Astrocyte of the hippocampus (primary cell): ENCODE measurements at places on chromosomes 6 and 20.

DNA sequence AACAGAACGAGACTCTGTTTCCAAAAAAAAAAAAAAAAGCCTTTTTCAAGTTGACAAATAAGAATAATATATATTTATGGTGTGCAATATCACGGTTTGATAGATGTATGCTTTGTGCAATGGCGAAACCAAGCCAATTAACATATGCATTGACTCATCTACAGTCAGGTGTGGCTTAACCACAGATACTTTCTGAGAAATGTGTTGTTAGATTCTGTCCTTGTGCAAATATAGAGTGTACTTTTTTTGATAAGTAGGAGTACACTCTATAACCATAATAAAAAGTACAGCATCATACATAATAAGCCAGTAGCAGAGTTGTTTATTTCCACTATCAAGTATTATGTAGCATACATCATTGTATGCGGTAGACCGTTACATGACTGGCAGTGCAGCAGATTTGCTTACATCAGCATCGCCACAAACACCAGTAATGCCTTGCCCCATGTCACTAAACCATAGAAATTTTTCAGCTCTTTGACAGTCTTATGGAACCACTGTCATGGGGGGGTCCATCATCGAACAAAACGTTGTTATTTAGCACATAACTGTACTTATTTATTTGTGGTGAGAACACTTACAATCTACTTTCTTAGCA is 59.2 kb downstream of the TMEM170B start:
- no peak for DNase-seq

DNA sequence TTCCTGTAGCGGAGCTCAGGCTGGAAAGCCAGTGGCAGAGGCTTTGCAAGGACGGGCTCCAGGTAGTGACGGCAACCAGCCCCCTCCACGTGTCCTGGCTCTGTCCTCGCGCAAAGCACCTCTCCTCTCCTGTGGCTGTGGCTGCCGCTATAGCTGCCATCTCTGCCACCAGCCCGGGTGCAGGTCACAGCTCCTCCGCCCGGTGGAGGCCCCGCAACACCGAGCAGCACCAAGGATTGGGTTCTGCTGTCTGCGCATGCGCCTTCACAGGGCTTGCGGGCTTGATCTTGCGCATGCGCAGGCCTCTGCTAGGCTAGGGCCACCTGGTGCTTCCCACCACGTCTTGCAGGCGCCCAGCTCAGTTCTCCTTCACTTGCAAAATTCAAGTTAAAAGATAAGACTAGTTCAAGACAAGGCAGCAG is 625.4 kb downstream of the QKI start:
- no peak for DNase-seq

GRCh38 chr6:110529907-110530306 is 53.5 kb upstream of the SLC22A16 start:
- no peak for DNase-seq

GRCh38 chr6:12024699-12025434 is 12.8 kb downstream of the HIVEP1 start:
- peak; percentile 58 for DNase-seq

GRCh38 chr6:138559143-138559542 is 59.8 kb upstream of the NHSL1 start:
- no peak for DNase-seq

DNA sequence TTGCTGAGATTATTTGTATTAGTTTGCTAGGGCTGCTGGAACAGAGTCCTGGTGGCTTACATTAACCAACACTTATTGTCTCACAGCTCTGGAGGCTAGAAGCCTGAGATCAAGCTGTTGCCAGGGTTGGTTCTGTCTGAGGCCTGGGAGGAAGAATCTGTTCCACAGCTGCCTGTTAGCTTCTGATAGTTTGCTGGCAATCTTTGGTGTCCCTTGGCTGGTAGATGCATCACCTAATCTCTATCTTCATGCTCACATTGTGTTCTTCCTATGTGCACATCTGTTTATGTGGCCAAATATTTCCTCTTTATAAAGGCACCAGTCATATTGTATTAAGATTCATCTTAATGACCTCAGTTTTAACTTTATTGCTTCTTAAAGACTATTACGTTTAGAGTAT is 19.5 kb downstream of the SF3B5 start:
- no peak for DNase-seq

DNA sequence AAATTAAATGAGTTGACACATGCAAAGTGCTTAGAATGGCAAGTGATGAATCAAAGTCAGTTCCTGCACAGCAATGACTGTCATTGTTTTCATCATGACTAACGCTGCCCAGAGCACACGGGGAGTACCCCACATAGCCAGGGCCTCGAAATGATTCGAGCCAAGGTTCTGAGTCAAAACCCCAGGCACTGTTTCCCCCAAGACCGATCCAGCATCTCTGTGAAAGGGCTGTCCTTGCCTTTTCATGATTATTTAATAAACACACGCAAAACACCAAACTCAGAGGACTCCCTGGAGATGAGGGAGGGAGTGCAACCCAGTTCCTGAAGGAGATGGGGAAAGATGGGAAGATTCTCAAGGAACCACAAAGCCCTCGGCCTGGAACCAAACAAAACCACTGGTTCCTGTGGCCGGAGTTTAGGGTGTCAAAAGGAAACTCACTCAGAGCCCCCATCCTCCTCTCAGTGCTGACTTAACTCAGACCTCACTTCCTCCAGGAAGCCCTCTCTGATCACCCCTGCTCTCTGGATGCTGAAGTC is 3.8 kb downstream of the PREX1 start:
- DNase-seq: peak; percentile 85

- DNase-seq: peak; percentile 6
Measured at GRCh38 chr20:43322851-43323250, 133.1 kb upstream of the PTPRT start.

DNA sequence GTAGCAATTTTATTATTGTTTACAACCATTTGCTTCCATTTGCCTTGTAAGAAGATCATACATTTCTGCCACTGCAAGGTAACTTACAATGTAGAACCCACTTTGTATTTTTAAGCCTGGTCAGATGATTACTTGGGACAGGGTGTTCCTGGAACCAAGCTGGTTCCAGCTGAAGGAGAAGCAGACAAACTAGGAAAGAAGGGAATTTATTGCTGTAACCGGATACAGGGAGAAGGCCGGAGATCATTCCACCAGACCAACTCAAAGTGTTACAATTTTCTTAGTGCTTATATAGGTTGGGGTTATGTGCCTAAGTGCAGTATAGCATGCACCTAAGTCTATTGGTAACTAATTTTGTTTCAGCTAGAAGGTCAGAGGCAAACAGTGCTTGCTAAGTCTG is 104.4 kb downstream of the MANEA start:
- no peak for DNase-seq

- DNase-seq: no peak
Measured at GRCh38 chr20:49642816-49643215, 70.9 kb downstream of the B4GALT5 start.

GRCh38 chr6:158669145-158670035 is 19.5 kb downstream of the SYTL3 start:
- peak; percentile 50 for DNase-seq

- DNase-seq: no peak
Measured at GRCh38 chr6:81263531-81264168, 488.8 kb downstream of the TENT5A start.

- peak; percentile 100 for DNase-seq
Measured at GRCh38 chr20:36605399-36606157, at the start of gene RAB5IF. Gene RAB5IF (plus strand): TSS chr20:36605779. CDS start chr20:36605952, 173 bp downstream.

- no peak for DNase-seq
Measured at GRCh38 chr6:37013516-37014491, 8.3 kb downstream of the FGD2 start.

GRCh38 chr6:31366693-31367470 is 9.9 kb upstream of the HLA-B start:
- DNase-seq: peak; percentile 94

- no peak for DNase-seq
Measured at GRCh38 chr20:38829296-38829875, 23.9 kb downstream of the PPP1R16B start.

DNA sequence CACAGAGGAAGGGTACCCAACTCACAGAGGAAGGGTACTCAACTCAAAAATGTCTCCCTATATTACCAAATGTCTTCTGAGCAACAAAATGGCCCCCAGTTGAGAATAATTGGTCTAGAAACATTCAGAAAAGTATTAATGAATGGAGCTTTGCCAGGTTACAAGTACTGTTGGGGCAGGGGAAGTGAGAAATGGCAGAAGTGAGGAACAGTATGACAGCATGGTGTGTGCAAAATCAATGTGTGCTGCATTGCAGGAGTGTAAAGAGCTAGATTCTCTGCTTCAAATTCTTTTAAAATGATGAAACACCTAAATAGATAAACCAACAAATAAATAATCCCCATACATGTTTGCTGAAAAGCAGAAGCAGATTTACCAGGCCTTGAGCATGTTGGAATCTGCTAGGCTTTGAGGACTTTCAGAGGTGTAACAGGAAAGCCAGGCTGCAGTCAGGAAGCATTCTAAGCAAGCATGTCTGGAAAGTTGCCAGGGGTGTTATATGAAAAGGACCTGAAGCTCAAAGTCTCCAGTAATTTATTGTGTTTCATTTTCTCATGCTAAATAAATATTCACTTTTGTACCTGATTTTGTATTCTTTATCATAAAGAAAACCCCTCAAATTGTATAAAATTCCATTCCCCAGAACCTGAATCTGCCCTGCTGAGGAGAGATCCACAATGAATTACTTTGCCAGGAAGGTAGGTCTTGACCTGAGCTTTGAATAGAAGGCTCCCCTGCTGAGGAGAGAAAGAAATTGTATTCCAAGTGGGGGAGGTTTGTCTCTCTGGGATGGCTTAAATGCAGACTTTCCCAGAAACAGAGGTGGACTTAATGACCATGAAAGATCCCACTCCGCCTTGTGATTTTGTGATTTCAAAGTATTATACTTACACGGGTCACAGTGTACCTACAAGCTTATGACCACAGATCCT is 265.0 kb upstream of the MARCKS start:
- peak; percentile 65 for DNase-seq

DNA sequence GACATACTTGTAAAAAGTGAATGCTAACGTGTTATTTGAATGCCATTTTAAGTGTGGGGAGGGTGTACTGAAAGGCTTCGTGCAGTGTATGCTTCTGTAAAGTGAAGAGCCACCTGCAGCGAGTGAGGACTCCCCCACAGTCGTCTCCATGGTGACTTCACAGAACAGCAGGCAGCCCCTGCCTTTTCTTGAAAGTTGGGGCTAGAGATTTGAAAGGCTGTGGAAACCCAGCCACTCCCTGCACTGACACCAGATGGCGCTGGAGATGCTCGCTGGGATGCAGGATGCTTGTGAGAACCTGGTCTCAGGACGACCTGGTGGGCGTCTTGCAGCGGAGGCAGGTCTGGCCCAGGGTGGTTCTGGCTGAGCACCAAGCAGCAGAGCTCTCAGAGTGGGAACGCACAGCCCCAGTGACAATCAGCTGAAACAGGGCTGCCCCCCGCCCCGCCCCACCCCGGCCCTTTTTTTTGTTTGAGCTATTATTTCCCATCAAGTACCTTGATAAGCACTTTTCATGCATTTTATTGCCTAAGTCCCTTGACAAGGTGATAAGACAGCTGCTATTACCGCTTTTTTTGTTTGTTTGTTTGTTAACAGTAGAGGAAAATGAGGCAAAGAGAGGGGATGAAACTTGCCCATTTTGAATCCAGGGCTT is 150.3 kb downstream of the SYCP2 start:
- peak; percentile 62 for DNase-seq

GRCh38 chr6:3388786-3389185 is 68.1 kb downstream of the SLC22A23 start:
- DNase-seq: no peak

DNA sequence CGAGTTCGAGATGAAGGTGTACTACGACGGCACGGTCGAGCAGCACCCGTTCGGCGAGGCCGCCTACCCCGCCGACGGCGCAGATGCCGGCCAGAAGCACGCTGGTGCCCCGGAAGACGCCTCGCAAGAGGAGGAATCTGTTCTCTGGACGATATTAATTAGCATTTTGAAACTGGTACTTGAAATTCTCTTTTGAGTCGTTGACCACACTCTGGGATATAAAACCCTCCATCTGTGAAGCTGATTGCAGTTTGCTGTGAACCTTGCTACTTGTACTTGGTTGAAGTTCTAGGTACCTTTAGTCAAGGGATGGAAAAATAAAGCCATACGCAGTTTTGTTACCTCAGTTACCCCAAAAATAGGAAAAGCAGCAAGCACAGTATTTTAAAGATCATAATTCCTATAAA is 917 bp downstream of the C6orf120 start:
- DNase-seq: no peak

- no peak for DNase-seq
Measured at GRCh38 chr6:22727710-22728109, 158.3 kb downstream of the HDGFL1 start.

DNA sequence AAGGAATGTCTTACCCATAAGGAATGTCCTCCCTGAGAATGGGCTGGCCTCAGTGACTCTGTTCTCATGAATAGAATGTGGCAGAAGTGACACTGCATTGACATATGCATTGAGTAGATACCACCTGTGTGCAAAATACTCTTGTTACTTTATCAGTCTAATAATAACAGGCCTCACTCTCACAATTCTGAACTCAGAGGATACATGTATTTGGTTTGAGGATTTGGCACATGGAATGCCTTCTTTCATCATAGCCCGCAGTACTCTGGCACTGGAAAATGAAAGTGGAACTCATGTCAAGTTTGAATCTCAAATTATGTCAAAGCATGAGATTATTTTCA is 52.9 kb upstream of the PLCB4 start:
- DNase-seq: peak; percentile 69

DNA sequence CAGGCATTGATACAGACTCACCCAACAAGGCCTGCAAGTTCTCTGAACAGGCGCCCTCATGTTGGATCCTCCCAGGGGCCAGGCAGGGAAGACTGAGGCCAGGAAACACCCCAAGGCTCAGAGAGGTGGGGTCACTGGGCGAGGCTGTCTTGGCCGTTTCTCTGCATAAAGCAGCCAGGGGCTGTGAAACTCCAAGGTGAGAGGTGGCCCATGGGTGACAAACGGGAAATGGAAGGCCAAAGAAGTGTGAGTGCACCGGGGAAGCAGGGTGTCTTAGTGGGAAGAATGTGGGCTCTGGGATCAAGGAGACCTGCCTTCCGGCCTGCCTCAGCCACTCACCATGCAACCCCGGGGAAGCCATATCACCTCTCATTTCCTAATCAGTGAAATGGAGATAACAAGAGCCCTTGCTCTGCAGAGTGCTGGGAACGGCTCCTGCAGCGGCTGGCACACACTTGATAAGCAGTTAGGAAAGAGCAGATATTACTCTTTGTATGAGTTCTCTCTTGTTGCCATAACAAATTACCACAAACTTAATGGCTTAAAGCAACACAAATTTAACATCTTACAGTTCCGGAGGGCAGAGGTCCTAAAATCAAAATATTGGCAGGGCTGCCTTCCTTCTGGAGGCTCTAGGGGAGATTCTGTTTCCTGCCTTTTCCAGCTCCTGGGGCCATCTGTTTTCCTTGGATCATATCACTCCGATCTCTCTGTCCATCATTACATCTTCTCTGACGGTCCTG is 168.6 kb downstream of the NFATC2 start:
- DNase-seq: no peak

- DNase-seq: no peak
Measured at GRCh38 chr6:159804504-159804903, 4.4 kb downstream of the PNLDC1 start.
